ENCODE measurements at places on chromosomes 4 and X. TPM values are rescaled to one million over a fixed set of nuclear protein-coding genes. Genes with fewer than 3 reads are reported as not detected.

DNA sequence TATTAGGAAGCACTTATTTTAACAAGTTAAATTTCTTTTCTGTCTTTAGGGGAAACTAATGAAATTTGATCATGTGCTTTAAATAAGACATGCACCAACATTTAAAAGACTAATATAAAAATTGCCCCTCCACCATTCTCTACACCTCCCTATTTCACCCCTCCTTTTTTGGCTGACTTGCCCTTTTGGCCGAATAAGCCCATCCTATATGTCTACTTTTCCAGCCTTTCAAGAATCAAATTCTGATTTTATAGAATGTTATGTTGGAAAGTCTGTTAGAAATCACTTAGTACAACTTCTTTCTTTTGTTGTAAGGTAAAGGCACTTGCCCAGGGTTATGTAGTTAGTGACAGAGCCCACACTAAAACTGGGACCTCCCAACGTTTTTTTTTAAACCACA lies 1.8 kb downstream of the CAPN6 start:
- H3K4me3 ChIP-seq, result no peak overlapping the region
- H3K27ac ChIP-seq, result no peak overlapping the region
- H3K27me3 ChIP-seq, result no peaks in the 10 kb centered on the region
- no peak for DNase-seq
- no peaks in the 10 kb centered on the region for H3K4me1 ChIP-seq

PCYT1B gene
- polyA plus RNA-seq, result not detected

GRCh38 chr4:145557720-145558119 lies 61.5 kb upstream of the MMAA start:
- no peak overlapping the region for H3K4me3 ChIP-seq
- H3K27ac ChIP-seq, result no peak overlapping the region

JADE3 gene
- polyA plus RNA-seq, result 3.6 TPM

MAP9 gene
- polyA plus RNA-seq, result 5.5 TPM

DNA sequence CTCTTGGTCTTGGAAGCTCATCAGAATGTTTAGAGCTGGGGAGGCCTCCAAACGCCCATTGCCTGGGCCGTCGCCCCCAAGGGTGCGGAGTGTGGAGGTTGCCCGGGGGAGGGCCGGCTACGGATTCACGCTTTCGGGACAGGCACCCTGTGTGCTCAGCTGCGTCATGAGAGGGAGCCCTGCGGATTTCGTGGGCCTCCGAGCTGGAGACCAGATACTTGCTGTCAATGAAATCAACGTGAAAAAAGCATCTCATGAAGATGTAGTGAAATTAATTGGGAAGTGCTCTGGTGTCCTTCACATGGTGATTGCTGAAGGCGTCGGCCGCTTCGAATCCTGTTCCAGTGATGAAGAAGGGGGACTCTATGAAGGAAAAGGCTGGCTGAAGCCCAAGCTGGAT lies 23.3 kb downstream of the RGS12 start:
- no peak overlapping the region for H3K27ac ChIP-seq
- no peak overlapping the region for H3K4me3 ChIP-seq
- no peaks in the 10 kb centered on the region for H3K36me3 ChIP-seq
- no peaks in the 10 kb centered on the region for H3K27me3 ChIP-seq
- no peaks in the 10 kb centered on the region for H3K4me1 ChIP-seq

- H3K4me1 ChIP-seq, result no peaks in the 10 kb centered on the region
- DNase-seq, result no peak
- H3K36me3 ChIP-seq, result no peaks in the 10 kb centered on the region
- peaks cover 3% of the 10 kb centered on the region for H3K27me3 ChIP-seq
These were observed 29.5 kb upstream of the PLP1 start for GRCh38 chrX:103747163-103747562.

DNA sequence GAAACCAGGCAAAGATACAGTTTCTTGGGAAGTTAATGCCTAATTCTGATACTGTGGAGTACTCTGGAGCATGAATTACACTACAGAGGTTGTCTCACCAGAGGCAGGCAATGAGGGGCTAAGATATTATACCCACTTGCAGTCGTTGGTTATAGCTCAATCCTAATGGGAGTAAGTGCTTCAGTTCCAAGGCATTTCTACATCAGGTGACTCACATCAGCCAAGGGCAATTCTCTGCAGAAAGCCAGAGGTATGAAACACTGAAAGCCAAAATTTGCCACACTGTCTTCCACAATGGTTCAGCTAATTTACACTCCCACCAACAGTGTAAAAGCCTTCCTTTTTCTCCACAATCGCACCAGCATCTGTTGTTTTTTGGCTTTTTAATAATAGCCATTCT lies 174.0 kb upstream of the IL15 start:
- H3K27me3 ChIP-seq, result no peaks in the 10 kb centered on the region
- H3K4me1 ChIP-seq, result no peaks in the 10 kb centered on the region
- H3K27ac ChIP-seq, result no peak overlapping the region
- no peak for DNase-seq

CTAG1B gene
- polyA plus RNA-seq, result not detected

DNA sequence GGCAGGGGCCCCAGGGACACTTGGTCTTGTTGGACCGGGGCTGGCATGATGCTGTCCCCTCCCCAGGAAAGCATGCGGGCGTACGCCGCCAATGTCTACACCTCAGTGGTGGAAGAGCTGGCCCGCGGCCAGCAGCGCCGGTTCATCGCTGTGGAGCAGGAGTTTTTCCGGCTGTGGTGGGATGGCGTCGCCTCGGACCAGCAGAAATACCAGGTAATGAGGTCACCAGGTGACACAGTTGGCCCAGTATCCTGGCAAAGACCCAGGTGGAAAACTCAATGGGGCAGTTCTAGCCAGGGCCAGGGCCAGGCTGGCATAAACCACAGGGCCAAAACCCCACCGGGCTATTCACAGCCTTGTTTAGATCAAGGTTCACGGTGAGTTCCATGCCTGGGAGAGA lies 1.5 kb downstream of the MAN2B2 start:
- peaks cover 11% of the 10 kb centered on the region for H3K36me3 ChIP-seq
- no peak overlapping the region for H3K4me3 ChIP-seq
- H3K4me1 ChIP-seq, result peaks cover 19% of the 10 kb centered on the region
- H3K27ac ChIP-seq, result no peak overlapping the region
- no peak for DNase-seq

RASSF6 gene
- 0.95 TPM for polyA plus RNA-seq

GPM6B gene
- not detected for polyA plus RNA-seq

GRCh38 chr4:154958621-154959358 lies 177.7 kb downstream of the RBM46 start:
- no peak for DNase-seq
- no peaks in the 10 kb centered on the region for H3K36me3 ChIP-seq
- no peak overlapping the region for H3K27ac ChIP-seq
- no peaks in the 10 kb centered on the region for H3K4me1 ChIP-seq
- no peak overlapping the region for H3K4me3 ChIP-seq

- DNase-seq, result no peak
- no peak overlapping the region for H3K27ac ChIP-seq
These were observed 235.1 kb upstream of the HCCS start for GRCh38 chrX:10875995-10876394.
